Right lobe of liver (tissue), 6 donors: ENCODE measurements at places on chromosomes 1 and 21. TPM values are rescaled to one million over a fixed set of nuclear protein-coding genes. Genes with fewer than 3 reads are reported as not detected.

ABCA4 gene
- total RNA-seq: 0.99 TPM

ETV3L gene
- not detected for total RNA-seq

FCRL5 gene
- 0.61 TPM for total RNA-seq

RPTN gene
- not detected for total RNA-seq

ZBTB48 gene
- 7.9 TPM for total RNA-seq

KMO gene
- total RNA-seq: 28.6 TPM

DNA sequence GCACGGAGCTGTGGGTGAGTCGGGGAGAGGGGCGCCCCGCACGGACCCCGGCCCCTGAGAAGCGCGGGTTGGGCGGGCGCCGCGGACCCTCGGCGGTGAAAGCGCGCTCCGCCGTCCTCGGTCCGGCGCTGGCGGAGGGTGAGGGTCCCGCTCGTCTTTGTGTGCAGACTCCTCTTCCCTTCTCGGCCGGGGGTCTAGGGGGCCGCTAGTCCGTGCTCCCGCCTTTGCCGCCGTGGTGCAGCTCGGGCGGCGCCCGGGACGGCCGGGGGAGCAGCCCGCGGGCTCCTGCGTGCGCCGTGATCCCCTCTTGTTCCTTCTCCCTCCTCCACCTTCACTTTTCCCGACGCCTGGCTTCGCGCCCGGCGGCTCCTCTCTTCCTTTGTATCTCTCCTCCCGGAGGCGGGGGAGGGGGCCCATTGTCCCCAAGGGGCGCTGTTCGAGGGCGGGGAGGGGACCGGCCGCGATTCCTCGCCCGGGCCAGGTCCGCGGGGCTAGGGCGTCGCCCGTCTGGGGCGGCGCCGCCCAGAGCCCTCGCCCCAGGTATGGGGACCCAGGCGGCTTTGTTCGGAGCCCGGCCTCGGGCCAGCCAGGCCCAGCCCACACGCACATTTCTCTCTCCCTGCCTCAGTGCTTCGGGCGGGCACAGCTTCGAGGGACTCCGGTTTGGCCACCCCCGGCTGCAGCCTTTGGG is 519 bp downstream of the FNBP1L start:
- peak; percentile 76 for DNase-seq

DNA sequence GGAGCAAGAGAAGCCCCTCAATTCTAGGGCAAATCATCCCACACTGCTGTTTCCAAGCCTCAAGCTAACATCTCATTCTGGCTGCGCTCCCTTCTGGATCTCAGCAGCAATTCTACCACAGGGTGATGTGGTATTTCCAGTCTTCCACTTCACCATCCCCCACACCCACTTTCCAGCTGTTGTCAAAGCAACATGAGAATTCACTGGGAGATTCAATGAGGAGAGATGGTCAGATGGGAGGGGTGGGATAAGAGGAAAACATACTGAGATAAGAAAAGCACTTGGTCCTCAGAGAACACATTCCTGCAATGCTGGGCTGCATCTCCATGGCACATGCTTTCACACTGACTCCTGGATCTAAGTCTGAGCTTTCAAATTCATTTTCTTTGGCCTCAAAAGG is 47.3 kb upstream of the LRRC52 start:
- no peak for DNase-seq

DNA sequence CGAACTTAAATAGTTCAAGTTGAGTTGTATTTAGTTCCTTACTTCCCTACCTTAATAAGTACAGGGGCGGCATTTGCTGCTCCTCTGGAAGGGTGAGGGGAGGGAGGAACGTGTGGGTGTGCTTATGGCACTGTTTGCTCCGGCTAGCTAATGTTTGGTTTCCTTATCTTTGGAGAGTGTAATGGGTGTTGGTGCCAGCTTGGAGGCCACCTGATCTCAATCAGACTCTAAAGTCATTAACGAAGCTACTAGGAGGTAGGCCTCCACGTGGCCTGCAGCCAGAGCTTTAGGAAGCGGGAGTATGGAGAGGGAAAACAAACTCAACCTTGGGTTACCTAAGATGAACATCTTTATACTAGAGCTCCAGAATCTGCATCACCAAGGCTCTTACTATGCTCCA is 43.0 kb upstream of the RAP1A start:
- DNase-seq: peak; percentile 70

DNA sequence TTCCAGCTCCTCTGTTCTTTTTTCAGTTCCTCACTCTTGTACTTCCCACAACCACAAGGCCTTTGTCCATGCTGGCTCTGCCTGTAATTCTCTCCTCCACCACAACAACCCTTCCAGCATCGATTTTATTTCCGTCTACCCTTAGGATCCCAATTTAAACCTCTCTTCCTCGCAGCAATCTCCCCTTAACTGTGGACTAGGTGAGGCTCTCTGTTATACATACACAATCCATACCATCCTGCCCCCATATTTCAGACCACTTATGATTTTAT is 90.4 kb upstream of the ZC3H11B start:
- DNase-seq: no peak

GRCh38 chr1:228224198-228225164 is 16.6 kb downstream of the OBSCN start:
- no peak for DNase-seq

GRCh38 chr1:246291127-246291526 is 216.0 kb downstream of the SMYD3 start:
- DNase-seq: no peak

DNA sequence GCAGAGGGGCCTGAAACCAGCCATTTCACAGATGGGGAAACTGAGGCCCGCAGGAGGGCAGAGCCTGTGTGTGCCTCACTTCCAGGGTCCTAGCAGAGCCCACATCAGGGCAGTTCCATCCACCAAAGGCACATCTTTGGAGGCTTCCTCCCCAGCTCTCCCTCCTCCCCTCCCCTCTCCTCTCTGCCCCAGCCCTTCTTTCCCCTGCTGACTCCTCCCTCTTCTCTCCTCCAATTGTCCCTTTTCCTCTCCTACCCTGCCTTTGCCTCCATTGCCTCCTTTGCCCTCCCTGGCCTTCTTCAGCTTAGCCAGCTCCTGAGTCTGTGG is 56.6 kb downstream of the TMEM53 start:
- DNase-seq: no peak

- no peak for DNase-seq
Observed at GRCh38 chr1:222020553-222020952, 278.7 kb upstream of the DUSP10 start.

DNA sequence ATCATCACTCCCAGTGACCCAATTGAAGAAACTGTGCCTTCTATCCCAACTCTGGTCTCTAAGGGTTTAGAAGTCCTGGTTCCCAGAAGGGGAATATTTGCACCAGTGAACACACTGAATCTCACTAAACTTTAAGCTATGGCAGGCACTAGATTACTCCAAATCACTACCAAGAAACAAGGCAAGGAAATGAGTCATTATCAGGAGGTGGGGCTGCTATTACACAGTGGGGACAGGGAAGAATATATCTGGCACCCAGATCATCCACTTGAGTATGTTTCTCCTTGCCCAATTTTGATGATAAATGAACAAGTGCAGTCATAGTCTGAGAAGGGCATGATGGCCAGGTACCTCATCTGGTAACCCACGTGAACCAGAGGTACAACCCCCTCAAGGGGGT is 7.0 kb downstream of the MRPL9 start:
- DNase-seq: no peak

- no peak for DNase-seq
Observed at GRCh38 chr1:242240077-242240476, 241.2 kb upstream of the MAP1LC3C start.
